Nephron progenitor cell (in vitro differentiated cells): ENCODE measurements at places on chromosomes 7 and 10.
A peak's percentile ranks its signal among the peaks of the same experiment; 100 is the strongest.

DNA sequence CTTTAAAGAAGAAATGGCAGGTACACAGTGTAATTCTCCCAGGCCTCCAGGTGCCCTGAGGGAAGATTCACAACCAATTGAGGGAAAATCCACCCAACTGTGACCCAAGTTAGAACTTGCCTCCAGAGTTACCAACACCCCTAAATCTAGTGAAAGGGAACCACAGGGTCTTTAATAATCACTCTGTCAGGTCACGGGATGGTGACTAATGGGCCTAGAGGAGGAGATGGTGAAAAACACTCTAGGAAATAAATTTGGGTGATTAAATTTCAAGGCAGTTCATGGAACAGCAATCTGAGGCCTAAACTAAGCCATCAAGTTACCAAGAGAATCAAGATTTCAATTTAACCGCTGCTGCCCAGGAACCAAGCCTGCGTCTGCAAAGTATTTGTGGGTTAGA lies 26.7 kb upstream of the SLF2 start:
- peak overlapping the region; percentile 55 for H3K4me3 ChIP-seq
- H3K36me3 ChIP-seq: no peaks in the 10 kb centered on the region
- peaks cover 11% of the 10 kb centered on the region for H3K27me3 ChIP-seq
- peaks cover 92% of the 10 kb centered on the region for H3K4me1 ChIP-seq

DNA sequence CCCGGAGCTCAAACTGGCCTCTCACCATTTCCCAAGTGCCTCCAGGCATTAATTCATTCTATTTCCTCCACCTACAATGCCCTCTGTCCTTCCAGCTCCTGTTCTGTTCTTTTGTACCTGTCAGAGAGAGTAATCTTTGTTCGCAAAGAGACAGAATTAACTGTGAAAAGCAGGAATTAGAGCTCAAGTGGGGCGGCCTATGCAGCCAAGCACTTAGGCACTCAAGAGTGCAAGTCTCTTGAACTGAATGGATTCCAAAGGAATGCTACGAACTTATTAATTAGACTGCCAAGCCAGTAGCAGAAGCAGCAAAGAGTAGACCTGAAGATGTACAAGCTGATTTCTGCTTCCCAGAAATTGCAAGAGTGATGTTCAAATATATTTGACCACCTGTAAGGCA lies 338.3 kb upstream of the AUTS2 start:
- no peak for DNase-seq
- peaks cover 19% of the 10 kb centered on the region for H3K4me1 ChIP-seq
- no peak overlapping the region for H3K4me3 ChIP-seq
- H3K27me3 ChIP-seq: peaks cover 35% of the 10 kb centered on the region
- no peak overlapping the region for H3K27ac ChIP-seq

- peaks cover 12% of the 10 kb centered on the region for H3K27me3 ChIP-seq
- no peaks in the 10 kb centered on the region for H3K4me1 ChIP-seq
- DNase-seq: no peak
- H3K36me3 ChIP-seq: no peaks in the 10 kb centered on the region
These were observed 51.9 kb upstream of the BAIAP2L1 start for GRCh38 chr7:98452791-98453190.

DNA sequence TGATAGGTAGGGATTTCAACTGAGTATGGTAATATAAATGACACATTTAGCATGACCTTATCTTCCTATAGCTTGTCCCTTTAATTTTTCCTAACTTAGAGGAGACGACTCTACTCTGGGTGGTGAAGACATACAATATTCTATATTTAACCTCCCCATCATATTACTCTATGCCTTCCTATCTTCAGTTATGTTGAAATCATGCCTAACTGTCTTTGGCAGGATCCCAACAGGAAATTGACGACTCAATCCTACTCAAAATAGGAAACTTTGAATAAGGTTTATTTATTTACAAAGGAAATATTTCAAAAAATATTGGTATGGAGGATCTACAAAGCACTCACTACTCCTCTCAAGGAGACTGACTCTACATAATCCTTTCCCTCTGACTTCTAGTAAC lies 24.1 kb upstream of the SEMA3A start:
- H3K4me1 ChIP-seq: peaks cover 5% of the 10 kb centered on the region
- H3K36me3 ChIP-seq: peaks cover 10% of the 10 kb centered on the region
- no peaks in the 10 kb centered on the region for H3K27me3 ChIP-seq
- H3K27ac ChIP-seq: peak overlapping the region; percentile 69

DNA sequence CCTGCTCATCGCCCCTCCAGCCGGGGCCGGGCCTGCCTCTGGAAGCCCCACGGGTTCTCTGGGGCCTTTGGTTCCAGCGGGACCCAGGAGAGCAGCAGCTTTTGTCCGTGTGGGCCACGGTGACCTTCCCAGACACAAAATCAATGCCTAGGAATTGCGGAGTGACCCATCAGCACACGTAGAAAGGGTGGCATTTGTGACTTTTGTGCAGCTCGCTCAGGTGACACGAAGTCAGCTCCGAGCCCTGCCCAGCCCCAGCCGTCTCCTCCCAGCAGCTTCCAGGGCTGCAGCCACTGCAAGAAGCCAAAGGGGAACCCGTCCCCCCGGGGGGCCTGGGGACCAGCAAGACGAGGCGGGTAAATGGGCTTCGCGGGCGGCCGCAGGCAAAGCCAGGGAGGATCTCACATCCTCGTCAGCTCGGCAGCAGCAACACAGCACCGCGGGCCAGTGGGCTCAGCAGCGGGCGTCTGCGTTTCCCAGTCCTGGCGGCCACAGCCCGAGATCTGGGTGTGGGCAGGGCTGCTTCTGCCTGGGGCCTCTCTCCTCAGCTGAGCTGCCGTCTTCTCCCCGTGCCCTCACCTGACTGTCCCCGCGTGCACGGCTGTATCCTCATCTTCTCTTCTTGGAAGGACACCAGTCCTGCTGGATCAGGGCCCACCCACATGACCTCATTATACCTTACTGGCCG lies 88.5 kb downstream of the PAXIP1 start:
- no peaks in the 10 kb centered on the region for H3K36me3 ChIP-seq
- no peak overlapping the region for H3K27ac ChIP-seq
- no peak for DNase-seq
- H3K4me3 ChIP-seq: no peak overlapping the region
- H3K27me3 ChIP-seq: peaks cover 19% of the 10 kb centered on the region

- H3K27ac ChIP-seq: peak overlapping the region; percentile 48
- H3K4me1 ChIP-seq: no peaks in the 10 kb centered on the region
- DNase-seq: no peak
- peaks cover 61% of the 10 kb centered on the region for H3K36me3 ChIP-seq
- no peaks in the 10 kb centered on the region for H3K27me3 ChIP-seq
These were observed 54.9 kb downstream of the AKAP9 start for GRCh38 chr7:91995391-91996105.

GRCh38 chr7:5439572-5440496 lies 16.2 kb upstream of the TNRC18 start:
- DNase-seq: no peak
- no peak overlapping the region for H3K27ac ChIP-seq
- H3K27me3 ChIP-seq: peaks cover 6% of the 10 kb centered on the region
- peaks cover 27% of the 10 kb centered on the region for H3K4me1 ChIP-seq

DNA sequence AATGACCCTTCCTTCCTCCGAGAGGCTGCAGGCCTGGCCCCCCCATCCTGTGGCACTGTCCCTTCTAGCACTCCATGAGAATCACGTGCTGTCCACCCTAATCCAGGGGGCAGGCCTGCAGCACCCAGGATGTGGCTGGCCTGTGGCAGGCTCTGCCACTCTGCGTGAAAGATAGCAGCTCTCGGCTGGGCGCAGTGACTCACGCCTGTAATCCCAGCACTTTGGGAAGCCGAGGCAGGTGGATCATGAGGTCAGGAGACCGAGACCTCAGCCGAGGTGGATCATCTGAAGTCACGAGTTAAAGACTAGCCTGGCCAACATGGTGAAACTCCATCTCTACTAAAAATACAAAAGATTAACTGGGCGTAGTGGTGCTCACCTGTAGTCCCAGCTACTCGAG lies 18.9 kb upstream of the LFNG start:
- no peaks in the 10 kb centered on the region for H3K27me3 ChIP-seq
- no peak for DNase-seq
- H3K27ac ChIP-seq: peak overlapping the region; percentile 16
- no peaks in the 10 kb centered on the region for H3K36me3 ChIP-seq
- no peak overlapping the region for H3K4me3 ChIP-seq

GRCh38 chr10:131588704-131589220 lies 277.2 kb upstream of the TCERG1L start:
- peaks cover 9% of the 10 kb centered on the region for H3K4me1 ChIP-seq
- no peaks in the 10 kb centered on the region for H3K36me3 ChIP-seq
- DNase-seq: no peak

DNA sequence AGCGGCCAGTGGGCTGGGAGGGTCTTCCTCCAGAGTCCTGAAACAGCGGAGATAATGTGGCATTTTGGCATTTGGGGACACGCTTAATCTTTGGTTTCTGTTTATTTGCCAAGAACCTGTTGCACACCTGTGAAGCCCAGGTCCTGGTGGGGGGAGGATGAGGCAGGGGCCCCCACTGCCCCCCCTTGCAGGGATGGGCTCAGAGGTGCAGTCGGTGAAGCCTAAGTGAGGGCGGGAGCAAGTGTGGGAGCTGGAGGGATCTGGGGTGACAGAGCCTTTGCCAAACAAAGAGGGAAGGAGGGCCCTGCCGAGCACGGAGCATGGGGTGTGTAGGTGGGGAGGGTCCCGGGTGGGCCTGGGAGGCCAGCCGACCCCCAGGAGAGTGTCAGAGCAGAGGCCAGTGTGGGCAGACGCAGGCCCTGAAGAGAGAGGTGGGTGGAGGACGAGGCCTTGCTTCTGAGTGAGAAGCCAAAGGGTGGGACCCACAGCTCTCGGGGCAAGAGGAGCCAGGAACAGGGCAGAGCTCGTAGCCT lies 62.1 kb upstream of the ADGRA1 start:
- H3K27me3 ChIP-seq: peaks cover 42% of the 10 kb centered on the region
- no peak overlapping the region for H3K4me3 ChIP-seq
- no peaks in the 10 kb centered on the region for H3K36me3 ChIP-seq
- no peak overlapping the region for H3K27ac ChIP-seq
- no peak for DNase-seq

DNA sequence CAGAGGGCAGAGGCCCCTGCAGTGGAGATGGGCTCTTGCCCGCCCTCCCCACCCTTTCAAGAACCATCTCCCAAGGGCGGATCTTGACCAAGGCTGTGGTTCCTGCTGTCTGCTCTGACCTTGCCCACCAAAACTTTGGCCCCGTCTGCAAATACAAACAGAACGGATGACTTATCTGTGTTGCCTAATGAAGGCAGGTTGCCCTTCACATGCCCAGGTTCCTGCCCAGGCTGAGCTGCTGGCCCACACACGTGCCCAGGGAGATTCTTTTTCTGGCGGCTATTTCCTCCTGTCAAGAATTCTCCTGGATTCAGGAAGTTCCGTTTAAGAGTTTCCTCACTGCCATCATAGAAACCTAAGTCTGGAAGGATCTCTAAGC lies 78.3 kb downstream of the PROSER2 start:
- H3K27me3 ChIP-seq: peaks cover 9% of the 10 kb centered on the region
- DNase-seq: no peak
- H3K27ac ChIP-seq: peak overlapping the region; percentile 22
- H3K36me3 ChIP-seq: no peaks in the 10 kb centered on the region
- H3K4me3 ChIP-seq: no peak overlapping the region
- peaks cover 24% of the 10 kb centered on the region for H3K4me1 ChIP-seq

DNA sequence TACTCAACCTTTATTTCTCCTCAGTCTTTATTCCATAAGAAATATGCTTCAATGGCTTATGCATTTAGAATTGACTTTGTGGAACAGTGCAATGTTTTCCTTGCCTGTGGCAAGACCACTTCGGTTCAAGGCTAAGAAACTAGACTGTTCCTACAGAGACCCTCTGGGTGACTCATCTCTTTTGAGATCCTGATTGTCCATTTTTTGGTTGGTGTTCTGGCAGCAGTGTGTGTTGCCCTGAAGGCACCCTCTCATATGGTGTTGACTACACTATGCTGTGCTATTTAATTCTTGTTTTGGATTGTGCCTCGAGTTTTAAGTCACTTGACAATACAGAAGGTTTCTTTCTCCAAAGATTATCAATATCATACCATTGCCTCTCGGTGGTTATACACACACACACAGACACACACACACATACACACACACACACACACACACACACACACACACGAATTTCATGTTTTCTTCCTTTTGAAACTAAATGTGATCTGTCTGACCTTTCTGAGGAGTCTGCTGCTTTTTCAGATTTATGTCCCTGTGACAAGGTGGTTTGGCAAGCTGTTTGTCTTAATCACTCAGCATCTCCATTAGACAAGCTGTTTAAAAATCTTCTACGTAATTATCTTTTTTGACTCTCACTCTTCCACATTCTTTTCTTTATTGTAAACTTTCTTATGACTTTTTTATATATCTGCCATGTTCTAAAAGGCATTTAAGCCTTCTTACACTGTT lies 187.2 kb downstream of the VTI1A start:
- peaks cover 23% of the 10 kb centered on the region for H3K4me1 ChIP-seq
- no peak overlapping the region for H3K4me3 ChIP-seq
- no peak overlapping the region for H3K27ac ChIP-seq

DNA sequence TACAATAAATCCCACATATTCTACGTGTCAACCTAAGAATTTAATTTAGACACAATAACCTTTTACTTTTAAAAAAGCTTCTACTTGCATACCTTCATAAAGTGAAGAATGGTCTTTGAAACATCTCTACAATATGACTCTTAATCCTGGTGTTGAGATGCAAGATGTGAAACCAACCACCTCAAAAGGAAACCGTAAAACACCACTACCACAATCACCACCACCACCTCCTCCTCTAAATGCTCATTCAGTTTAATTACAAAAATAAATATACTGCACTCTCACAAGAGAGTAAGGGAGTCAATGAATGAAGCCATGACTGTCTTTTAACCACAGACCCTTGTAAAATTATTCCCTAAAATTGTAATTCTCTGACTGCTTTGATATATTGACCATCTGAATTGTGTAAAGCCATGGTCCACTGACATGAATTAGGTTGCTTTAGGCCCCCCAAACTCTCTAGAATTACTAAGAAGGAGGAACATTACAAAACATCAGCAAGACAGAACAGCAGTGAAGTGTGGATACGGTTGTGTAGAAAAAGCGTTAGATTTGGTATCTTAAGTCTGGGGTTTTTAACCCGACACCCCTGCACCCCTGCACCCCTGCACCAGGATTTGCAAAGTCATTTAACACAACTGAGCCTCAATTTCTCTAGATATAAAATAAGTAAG lies 171.4 kb downstream of the SFMBT2 start:
- no peak for DNase-seq
- H3K4me1 ChIP-seq: peaks cover 13% of the 10 kb centered on the region
- no peak overlapping the region for H3K27ac ChIP-seq

GRCh38 chr10:127906548-127907377 lies at the start of gene PTPRE:
Gene PTPRE (plus strand): TSS chr10:127907103. CDS start chr10:128040882, 133,779 bp downstream.
- H3K4me3 ChIP-seq: peak within 1 kb of the TSS; percentile 66
- peak; percentile 82 for DNase-seq
- no peak within 1 kb of the TSS for H3K27ac ChIP-seq
- no peaks in the 10 kb centered on the region for H3K36me3 ChIP-seq
- peaks cover 67% of the 10 kb centered on the region for H3K27me3 ChIP-seq
